ENCODE measurements at places on chromosomes 12 and 14.
A peak's percentile ranks its signal among the peaks of the same experiment; 100 is the strongest.

GRCh38 chr14:58299401-58300330 is 1.3 kb downstream of the ARID4A start:
- no peak for DNase-seq

GRCh38 chr12:72111706-72112105 is 160.5 kb upstream of the TRHDE start:
- DNase-seq, result no peak

- no peak for DNase-seq
These were observed 20.6 kb upstream of the PCNX1 start for GRCh38 chr14:70886421-70887206.

DNA sequence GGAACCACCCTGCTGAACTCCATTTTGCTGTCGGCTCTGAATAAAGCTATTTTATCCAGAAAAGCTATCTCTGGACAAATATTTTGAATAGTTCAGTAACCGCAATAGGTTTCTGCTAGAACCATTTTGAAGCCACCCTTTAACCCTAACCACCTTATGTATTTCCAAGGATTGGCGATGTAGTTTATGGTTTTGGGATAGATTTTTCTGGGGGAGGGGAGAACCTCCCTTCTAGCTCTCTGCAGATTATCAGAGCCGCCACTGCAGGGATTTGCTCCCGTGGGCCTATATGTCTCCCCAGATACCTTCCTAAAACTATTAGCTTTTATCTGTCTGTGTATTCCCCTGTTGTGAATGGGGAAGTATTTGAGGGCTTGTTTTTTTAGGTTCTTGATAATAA is 1.8 kb upstream of the TUBA1B start:
- DNase-seq, result no peak

- DNase-seq, result no peak
These were observed 31.1 kb upstream of the DUSP6 start for GRCh38 chr12:89383235-89384049.

DNA sequence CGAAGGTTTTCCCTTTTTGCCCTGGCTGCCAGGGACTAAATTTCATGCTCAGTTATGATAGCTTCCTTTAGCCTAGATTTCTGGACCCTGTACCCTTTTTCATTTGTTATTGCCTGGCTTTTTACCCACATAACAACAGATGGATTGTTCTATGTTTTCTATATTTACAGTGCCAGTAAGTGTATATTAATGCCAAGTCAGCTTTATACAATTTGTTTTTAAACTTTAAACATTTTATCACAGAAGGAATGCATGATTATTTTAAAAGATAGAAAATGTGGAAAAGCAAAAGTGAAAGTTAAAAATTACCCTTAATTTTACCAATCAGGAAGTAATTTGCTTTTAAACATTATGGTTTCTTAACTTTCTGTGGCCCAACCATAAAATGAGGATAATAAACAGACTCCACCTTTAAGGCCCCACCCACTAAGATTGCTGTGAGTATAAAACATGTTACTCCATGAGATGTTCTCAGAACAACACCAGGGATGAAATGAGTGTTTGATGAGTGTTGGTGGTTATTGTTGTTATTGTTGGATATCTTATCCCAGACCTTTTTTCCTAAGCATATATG is 496.8 kb downstream of the EGLN3 start:
- DNase-seq, result no peak

GRCh38 chr12:6606331-6607131 is 648 bp downstream of the CHD4 start:
- peak; percentile 4 for DNase-seq

GRCh38 chr12:52361553-52361952 is 5.7 kb downstream of the KRT85 start:
- DNase-seq, result no peak

GRCh38 chr12:77229640-77230442 is 164.5 kb upstream of the E2F7 start:
- DNase-seq, result no peak

- DNase-seq, result no peak
These were observed 94.3 kb downstream of the ADGRD1 start for GRCh38 chr12:131047789-131048610.

GRCh38 chr12:103679421-103680170 is 92.5 kb downstream of the STAB2 start:
- no peak for DNase-seq

GRCh38 chr12:103140286-103140685 is 182.8 kb downstream of the ASCL1 start:
- no peak for DNase-seq

DNA sequence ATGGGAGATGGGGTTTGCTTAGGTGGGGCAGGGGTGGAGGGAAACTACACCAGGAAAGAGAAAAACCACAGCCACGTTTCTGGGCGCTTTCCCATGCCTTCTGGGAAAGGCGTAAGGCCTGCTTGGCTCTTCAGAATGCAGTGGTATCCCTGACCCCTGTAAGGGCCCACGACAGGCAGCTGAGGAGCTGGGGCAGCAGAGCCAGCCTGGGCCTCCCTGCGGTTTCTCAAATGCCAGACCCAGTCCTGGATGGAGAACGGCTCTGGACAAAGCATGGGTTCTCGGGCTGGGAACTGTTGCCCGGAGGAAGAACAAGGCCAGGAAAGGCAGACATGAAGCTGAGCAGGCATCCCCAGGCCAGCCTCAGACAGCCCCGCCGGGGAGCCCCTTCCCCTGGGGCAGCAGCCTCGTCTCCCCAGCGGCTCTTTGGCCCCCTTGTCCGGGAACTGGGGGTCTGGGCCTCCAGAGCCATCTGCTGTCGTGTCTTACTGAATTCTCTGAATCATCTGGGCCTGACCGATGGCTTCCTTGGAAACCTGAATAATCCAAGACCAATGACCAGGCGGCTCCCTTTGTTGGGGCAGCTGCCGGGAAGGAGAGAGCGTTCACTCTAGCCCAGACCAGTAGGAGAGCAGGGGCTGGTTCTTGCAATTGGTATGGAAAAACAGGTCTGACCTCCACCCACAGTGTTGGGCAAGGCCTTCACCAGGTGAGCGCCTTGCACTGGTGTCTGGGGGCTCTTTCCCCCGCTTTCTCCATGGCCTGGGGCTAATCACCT is 64.0 kb upstream of the RIN3 start:
- DNase-seq, result no peak

DNA sequence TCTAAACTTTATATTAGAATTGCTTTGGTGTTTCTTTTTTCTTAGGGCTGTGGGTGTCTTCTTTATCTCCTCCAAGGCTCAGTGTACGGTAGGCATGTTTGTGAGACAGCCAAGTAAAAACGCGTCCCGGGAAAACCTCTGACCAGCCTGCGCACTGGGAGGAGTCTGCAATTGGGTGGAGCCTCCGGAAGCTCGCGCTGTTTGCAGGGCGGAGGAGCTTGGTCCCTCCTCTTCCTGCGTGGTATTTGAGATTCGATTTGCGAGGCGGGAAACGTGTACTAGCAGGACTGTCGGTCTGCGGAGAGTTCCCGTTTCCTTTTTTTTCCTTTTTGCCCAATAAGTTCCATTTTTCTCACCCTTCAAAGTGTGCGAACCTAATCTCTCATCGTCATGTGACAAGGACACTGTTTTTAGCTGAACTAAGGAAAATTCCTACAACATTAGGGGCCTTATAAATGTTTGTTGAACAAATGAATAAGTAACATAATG is 182.1 kb upstream of the OTX2 start:
- no peak for DNase-seq

GRCh38 chr12:89160716-89161123 is 191.6 kb downstream of the DUSP6 start:
- DNase-seq, result no peak

DNA sequence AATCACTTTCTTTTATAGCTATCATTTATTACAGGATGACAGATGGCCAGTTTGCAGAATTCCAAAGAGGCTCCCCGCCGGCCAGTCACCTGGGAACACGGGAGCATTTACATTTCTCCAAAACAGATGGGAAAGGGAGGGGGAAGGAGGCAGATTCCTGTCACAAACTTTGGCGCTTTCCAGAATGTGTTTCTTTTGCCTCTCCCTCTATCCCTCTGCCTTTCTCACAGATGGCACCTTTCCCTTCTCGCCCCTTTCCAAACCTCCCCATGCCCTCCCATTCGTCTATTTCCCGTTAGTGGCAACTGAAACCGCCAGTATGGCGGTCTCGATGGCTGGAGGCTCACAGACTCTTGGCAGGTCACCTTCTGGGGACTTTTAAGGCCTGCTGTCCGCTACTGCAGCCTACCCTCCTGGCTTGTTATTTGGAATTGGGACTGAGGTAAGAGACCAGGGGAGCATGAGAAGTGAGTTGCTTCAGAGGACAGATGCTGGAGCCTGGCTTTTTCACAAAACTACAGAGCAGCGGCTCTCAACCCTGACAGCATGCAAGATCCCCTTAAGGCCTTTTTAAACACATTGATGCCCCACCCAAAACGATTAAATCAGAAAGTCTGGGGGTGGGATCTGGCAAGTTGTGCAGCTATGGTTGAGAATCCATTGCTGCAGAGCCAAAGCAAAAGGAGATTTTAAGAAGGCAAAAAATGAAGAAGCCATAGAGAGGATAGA is 161.5 kb upstream of the VASH1 start:
- DNase-seq, result no peak

DNA sequence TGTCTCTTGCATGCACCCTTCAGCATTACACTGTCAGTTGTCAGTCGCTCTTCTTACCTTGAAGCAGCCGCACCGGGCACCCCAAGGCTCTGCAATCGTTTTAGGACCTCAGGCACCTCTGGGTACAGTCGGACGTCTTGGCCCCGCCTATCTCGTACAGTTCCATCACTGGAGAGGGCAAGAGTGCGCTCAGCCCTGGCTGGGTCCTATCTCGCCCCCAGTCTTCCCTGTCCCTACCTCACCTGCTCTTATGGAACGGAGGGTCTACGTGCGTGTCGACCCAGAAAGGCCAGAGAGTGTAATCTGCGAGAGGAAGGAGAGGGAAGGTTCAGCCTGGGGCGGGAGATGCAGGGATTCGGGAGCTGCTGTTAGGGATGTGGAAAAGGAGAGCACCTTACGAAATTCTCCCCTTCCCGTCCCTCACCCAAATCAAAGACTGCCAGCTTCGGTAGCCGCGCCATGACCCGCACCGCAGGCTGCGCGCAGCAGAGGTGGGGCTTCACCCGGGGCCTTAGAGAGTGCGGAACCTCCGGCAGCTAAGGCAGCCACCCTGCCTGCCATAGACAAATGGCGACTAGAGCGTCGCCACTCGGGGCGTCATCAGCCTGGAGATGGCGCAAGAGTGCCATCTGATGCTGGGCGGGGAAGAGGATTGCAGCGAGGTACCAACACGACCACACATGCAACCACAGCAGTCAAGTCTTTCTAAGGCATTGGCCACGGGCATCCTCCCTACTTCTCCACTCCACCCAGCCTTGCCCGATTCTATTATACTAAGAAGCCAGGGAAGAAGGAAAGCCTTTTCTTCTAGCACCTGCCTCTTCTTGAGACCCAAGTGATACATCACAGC is at the start of gene MDP1:
MDP1 (minus strand) TSS at position 572 of the 850 bp plus-strand sequence; CDS start at position 461, 111 bp downstream.
- peak; percentile 90 for DNase-seq

DNA sequence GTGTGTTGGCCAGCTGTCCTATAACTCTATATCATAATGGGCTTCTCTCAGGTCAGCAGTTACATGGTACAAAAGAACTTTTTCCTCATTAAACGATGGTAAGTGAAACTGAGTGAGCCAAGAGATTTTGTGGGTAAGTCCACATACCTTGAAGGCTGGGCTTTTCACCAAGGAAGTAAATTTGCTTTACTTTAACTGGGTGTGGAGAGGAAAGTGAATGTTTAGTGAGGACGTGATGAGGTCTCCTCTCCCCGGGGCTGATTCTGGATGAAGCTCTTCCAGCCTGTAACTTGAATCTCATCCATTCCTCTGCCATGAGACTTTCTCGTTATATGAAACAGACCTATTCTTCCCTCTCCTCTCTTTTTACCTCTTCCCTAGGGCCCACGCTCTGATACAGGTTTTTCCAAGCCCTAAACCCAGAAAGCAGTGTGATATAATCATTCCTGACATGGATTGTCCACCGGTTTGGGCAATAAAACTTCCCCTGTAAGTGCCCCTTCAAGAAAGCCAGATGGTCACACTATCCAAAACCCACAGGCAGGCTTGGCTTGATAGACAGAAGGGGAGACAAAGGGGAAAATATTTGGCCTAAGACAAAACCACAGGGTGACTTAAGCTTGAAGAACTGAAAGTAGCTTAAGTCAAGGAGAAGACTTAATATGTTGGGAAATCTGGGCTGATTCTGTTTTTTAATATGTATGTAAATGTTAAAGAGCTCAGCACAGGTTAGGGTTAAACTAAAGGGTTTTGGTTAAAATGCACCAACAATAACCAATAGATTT is 50.3 kb downstream of the CIT start:
- no peak for DNase-seq

DNA sequence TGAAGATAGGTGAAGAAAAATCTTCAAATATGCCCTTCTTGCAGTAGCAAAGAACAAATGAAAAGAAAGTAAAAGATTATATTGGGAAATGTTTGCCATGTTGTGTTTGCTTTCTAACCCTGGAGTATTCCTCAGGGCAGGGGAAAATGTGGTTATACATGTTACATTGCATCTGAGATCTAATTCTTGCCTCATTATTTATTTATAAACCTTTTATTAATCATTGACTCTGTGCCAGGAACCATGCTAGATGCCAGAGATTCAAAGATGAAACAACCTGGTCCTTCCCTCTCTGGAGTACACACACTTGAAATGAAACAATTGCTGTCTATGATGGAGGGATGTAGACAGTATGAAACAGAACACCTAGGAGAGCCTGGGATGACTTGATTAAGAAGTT is 128.1 kb upstream of the HMGA2 start:
- DNase-seq, result no peak

DNA sequence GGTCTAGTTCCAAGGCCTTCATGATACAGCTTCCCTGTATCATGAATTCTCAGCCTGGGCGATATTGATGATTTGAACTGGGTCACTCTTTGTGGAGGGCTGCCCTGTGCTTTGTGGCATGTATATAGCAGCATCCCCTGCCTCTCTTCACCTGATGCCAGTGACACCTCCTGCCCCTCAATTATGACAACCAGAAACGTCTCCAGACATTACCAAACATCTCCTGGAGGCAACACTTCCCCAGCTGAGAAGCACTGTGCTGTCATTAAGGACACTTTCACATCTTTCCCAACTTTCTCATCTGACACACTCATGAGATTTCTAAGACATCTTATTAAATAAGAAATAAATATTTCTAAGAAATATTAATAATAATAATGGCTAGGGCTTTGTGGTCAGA is 315.3 kb downstream of the BCL11B start:
- DNase-seq, result no peak

GRCh38 chr14:72420749-72421474 is 473.0 kb downstream of the DPF3 start:
- peak; percentile 23 for DNase-seq

GRCh38 chr12:65584016-65584415 is 240.3 kb upstream of the HMGA2 start:
- DNase-seq, result no peak

All from NCI-H1105 (cell line).